ENCODE measurements at places on chromosomes 1 and 21.

DNA sequence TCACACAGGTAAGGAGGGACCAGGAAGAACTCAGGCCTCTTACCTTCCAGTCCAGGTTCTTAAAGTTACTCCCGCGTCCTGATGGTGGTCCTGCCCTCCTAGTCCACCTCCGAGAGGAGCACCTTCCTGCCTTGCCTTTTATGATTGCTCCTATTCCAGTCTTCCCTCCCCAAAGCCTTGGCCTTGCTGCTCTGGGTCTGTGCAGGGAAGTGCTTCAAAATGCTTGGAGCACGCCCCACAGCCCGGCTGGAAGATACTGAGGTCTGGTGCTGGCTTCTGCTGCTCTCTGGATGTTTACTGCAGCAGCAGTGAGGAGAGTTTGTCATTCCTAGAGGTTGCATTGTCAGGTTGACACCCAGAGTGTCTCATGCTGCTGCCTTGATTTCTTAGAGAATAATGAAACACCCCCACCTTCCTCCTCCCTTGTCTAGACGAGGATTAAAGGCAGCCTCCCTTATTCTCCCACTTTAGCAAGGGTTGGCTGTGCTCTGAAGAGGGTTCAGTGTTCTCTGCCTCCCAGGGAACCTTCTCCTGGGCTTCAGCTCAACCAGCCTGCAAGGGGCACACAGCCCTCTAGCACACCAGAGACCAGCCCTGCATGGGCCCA, 142.2 kb upstream of the CACNA1E start:
- no peak for DNase-seq

- DNase-seq: peak; percentile 70
Measured at GRCh38 chr1:62687903-62688686, at the start of gene DOCK7. DOCK7 (minus strand) TSS chr1:62688386; CDS start chr1:62688264, 122 bp downstream.

DNA sequence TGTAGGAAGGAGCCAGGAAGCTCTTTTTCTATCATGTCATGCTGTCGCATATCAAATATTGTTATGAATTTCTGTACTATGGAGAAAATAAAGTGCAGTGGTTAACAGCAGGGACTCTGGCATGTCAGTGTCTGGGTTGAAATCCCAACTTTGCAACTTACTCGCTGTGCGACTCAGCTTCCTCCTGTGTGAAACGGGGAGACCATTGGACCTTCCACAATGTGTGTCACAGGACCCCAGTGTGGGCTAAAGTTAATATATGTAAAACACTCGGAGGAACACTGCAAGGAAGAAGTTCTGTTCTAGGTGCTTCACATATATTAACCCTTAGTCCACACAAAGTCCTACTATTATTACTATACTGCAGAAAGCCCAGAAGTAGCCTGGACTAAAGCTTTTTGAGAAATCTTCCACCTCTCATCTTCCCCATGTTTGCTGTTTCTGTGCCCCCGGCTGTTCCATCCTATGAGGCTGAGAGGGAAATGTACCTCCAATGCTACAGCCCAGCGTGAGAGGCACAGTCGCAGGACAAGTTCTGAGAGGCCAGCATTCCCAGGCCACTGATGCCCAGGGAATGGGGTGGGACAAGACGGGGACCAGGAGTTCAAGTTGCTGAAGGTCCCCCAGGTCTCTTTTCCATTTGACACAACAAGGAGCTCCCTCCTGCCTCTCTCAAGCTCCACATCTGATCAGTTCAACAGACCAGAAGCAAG, 1.9 kb downstream of the CHIT1 start:
- no peak for DNase-seq

- DNase-seq: no peak
Measured at GRCh38 chr21:31887391-31887841, 14.6 kb downstream of the HUNK start.

DNA sequence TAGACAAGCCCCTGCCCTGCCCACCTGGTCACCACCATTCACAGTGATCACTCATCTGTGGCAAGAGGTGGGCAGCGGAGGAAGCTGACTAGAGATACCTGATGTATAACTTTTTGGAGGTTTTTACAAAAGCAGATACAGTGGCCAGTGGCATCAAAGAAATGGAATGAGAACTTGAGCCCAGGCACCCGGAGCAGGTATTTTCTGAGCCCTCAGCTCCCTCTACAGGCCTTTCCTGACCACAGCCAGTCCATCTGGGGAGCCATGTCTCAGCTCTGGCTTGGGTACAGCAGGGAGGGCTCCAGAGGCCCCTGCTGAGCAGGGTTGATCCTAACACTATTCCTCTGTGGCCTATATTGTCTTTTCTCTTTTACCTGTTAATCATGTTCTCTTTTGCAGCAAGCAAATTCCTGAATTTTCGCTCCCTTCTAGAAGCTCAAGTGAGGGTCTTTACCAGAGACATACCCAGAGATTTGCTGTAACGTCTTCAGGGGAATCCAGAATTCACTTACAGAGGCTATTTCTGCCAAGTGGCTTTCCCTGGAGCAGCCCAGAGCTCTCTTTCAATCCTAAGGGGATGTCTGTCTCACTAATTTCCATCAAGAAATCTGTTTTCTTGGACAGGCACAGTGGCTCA, 27.3 kb downstream of the GPR157 start:
- DNase-seq: peak; percentile 76

- peak; percentile 56 for DNase-seq
Measured at GRCh38 chr1:226867461-226868054, 2.9 kb upstream of the PSEN2 start.

GRCh38 chr1:14970115-14970798, 183.3 kb upstream of the TMEM51 start:
- peak; percentile 97 for DNase-seq

DNA sequence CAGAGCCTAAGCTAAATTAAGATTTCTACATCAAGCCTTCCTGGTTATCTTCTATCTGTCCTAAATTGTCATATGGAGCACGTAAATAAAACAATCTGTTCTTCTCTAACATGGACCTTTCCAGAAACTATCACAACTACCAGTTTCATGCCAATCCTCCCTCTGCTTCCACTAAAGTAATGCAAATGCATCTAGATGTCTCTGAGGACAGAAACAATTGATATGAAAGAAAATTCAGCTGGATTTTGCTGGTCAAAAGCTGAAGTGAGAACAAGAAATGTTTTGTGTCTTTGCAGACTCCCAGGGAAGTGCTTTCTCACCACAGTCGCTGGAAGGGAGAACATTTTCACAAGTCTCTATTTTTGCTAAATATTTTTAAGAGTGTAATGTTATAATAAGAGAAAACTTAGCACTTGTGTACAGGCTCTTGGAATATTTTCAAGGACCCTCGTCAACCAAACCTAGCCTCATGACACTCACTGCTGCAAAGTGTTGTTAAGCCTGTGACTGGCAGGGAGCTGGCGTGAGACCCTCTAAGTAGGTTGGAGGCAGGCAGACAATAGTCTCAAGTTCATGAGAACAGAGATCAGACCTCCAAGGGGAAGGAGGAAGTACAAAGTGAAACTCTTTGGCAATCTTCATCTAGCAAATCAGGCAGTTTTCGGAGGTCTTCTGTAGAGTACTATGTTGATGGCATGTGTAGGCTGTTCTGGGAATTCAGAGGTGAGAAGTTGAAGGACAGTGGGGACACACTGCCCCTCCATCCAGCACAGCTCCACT, 38.8 kb downstream of the DNASE2B start:
- no peak for DNase-seq

GRCh38 chr1:18109058-18109755, 1.6 kb downstream of the IGSF21 start:
- DNase-seq: peak; percentile 24

DNA sequence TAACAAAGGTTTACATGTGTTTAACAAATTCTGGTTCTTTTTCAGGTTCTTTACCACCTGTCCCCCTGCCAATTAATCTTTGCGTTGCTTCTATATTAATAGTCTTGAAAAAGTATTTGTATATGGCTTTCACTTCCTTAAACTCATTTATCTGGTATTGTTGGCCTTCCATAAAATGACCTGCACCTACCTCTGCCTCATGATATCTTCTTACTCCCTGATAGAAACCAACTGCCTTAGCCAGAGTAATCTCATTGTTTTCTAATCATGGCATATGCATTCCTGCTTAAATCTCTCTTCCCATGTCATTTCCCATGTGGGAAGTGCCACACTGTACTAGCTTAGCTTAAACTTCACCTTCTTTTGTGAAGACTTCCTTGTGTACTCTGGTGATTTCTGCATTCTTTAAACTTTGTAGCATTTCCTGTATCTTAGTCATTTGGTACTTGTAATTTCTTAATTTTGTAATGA, 8.7 kb downstream of the SMG7 start:
- peak; percentile 38 for DNase-seq

DNA sequence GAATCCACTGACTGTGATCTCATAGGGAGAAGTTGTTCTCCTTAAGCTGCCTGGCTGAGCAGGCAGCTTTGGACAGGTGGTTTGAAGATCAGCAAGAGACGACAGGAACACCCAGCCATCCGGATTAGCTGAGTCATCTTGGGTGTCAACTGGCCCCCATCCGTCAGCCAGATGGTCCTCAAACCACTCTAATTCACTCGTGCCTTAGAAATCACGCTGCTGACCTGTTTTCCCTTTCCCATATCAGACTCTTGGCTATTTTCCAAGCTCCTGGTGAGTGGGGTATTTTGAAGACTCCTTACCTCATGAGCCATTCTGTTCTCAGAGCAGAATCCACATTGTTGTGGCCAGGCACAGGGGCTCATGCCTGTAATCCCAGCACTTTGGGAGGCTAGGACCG, 149.1 kb upstream of the L1TD1 start:
- DNase-seq: no peak

DNA sequence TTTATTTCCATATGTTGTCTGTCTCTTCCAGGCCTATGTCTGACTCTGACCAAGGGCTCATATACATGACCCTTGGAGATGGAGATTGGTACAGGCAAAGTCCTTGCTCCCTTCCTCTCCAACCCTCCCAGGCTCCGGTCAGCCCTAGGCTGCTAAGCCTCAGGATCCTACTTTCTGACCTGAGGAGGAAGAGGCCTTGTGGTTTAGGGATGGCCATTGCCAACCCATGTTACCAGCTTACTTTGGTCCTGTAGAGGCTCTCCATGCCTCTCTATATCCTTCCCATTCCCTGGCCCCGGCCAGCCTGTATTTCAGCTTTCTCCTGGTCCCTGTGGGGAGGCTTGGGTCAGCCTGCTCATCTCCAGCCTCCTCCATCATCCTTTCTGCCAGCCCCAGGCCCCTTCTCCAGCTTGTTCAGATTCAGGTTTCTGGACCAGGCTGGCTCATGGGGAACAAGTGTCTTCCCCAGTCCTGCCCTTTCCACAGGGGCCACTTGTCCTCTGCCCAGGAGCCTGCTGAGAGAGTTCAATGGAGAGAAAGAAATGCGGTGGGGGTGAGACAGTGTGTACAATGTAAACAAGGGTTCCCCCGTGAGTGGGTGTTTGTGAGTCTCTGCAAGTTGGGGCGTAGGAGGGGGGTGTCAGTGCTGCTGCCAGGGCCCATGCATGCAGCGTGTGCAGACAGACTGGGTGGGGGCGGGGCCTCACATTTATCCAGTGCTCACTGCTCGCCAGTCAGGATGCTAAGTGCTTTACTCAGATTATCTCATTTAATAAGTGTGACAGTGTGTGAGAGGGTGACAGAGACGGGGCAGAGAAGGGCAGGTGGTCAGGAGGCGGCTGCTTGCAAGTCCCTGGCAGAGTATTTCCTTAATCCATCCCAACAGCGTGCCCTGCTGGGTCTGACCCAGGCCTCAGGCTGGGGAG, 31.3 kb upstream of the FOXO6 start:
- DNase-seq: no peak

DNA sequence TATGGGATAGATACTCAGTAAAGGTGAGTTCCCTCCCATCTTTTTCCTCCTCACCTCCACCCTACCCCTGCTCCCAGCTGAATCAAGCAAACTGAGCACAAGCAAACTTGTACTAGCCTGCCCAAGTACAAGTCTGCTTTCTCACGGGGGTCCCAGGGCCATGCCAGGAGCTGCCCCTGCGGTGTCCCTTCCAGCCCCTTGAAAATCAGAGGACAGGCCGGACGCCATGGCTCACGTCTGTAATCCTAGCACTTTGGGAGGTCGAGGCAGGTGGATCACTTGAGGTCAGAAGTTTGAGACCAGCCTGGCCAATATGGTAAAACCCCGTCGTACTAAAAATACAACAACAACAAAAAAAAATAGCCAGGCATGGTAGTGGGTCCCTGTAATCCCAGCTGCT, 17.5 kb upstream of the IFFO2 start:
- no peak for DNase-seq

DNA sequence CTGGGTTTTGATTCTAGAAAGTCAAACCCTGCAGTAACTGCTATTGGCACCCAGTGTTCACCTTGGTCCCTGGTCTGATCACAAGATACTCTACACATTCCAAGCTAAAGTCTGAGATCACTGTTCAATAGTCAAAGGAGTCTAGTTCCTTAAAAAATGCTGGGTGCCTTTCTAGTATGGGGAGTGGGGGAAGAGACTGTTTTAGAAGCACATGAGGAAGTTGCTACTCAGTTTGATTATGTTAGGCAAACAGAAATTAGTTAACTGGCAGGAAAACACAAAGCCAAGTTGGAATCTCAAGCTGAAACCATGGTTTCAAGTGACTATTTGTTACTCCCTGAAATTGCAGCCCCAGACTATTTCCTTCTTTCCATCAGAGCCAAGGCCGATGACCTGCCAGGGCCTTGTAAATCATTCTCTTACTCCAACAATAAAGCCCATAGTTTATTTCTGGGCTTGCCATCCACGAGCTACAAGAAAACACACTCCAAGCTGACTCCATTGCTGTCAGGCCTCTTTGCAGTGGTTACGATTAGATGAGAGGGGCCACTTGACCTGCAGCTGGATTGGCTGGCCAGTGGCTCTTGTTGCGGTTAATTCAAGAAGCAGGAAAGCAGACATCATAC, 21.1 kb upstream of the VTCN1 start:
- DNase-seq: peak; percentile 37

GRCh38 chr1:155760751-155761475, 72.0 kb downstream of the DAP3 start:
- DNase-seq: no peak

DNA sequence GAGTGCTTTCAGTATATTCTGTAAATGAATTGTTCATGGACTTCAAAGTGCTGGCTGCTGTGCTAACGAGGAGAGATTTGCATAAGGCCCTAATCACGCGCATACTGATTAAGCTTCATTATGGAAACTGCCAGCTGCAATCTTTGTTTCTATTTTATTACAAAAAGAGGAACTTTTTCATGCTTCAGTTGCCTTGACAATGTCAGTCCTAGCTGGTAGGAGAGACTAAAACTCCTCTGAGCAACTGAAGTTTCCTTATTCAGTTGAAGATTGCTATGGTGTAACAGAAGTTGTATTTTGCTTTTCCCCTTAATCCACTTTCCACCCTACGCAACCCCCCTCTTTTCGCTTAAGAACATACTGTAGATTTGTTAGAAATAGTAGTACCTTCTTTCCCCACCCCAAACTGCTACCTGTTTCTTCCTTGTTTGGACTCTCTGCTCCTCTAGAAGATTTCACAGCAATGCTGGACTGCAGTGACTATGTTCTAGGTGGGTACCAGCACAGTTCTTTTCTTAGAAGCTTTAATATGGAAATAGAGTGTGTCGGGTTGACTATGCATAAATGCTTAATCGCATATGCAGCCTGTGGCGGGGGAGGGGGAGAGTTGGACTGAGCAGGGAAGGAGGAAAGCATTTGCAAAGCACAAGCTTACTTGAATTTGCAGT, 108.3 kb downstream of the POU2F1 start:
- no peak for DNase-seq

Measured in M059J (cell line).